ENCODE measurements at places on chromosomes 3 and 15.

- no peak for DNase-seq
Measured at GRCh38 chr3:183210862-183211341, 42.2 kb upstream of the B3GNT5 start.

DNA sequence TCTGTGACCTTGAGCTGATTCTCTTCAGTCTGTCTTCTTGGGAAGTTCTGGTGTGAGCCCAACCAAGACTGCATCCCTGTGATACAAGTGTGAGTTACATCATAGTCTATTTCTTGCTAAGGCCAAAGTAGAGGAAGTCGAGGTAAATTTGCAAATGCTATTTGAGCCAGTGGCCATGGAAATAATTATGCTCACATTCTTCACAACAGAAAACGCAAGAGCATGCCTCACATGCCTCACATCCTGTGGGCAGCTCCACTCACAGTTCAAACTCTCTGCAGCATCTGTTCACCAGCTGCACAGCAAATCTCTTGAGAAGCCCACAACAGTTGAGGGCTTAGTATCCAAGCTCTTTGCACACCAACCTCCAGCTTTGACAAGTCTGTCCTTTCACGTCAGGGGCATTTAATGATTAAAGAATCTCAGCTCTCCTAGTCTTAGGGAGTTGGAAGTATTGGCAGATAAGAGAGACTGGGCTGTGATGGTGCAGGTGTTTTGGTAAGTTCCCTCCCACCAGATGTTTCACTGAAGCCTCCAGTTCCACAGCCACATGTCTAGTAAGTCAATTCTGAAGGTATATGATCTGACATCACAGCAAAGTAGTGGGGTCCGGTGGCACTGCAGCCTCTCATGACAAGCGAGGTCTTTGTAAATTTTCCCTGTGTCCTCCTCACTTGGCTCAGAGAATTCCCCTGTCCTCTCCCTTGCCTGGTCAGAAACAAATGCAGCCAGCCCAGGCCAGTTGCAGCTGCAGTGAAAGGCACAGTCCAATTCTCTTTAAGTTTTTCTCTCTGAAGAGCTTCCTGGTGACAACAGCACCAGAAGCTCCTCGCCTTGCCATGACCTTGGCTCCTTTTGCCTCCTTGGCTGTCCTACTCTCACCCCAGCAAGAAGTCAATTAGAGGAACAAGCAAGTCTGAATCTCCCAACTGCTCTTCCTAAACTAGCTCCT, 166.1 kb downstream of the SSR3 start:
- no peak for DNase-seq

DNA sequence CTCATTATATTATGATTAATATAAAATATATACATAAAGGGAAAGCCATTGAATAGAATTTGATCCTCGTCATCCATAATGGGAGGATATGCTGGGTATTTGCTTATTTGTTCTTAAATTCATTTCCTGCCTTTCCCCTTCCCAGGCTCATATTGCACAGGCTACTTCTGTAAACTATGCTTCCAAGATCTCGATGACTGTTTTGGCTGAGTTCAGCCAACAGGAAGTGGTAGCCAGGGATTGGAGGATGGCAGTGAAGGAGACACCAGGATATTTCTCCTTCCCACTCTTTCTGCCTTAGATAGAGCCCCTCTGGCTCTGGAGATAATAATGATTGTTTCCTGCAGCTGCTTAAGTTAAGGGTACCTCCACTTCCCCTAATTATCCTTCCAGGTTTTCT, 44.3 kb upstream of the DYNC1LI1 start:
- DNase-seq = no peak

GRCh38 chr3:55218577-55218976, 268.5 kb downstream of the WNT5A start:
- DNase-seq = no peak

DNA sequence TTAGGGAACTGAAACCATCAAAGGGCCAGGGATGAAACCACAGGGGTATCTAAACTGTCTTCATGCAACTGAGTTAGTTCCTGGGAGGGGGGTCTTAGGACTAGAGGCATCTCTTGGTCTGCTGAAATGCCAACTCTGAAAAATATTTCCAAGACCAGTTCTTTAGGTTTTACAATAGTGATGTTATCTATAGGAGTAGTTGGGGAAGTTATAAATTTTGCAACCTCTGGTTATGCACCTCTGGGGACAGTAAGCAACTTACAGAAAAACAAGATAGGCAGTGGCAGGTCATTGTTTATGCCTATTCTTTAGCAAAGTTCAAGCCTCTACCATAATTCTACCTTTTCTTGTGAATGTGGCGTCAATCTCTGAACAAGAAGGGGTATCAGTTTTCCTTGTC, 60.5 kb upstream of the MINAR1 start:
- DNase-seq = no peak

GRCh38 chr3:107650788-107651187, 128.0 kb downstream of the BBX start:
- no peak for DNase-seq

DNA sequence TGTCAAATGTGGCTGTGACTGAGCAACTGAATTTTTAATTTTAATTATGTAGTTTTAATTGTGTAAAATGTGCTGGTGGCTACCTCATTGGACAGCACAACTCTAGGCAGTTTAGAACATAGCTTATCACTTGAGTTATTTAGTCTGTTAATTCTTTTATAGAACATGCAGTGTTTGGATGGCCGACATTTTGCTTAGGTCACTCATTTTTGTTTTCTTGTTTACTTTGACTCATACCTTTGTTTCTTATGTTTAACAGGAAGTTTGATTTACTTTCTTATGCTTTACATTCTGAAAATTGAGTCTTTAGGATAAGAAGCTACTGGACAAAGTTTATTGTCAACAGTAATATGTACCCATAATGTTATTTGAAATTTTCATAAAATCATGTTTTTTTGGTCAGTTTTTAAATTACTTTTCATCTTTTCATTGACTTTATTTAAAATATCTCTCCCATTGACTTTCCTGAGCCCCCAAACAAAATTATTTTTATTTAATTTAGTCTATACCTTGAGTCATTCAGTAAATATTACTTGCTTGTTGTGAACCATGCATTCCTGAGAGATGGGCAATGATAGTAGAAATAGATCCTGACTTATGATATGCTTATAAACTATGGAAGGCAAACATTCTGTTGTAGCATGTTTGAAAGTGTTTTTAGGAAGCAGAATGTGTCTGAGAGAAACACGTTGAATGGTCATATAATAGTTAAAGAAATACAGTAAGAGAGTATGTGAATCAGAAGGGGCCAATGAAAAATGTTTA, 60.6 kb downstream of the TCF12 start:
- DNase-seq = no peak

- DNase-seq = no peak
Measured at GRCh38 chr15:57643826-57644225, 52.1 kb downstream of the MYZAP start.

- DNase-seq = peak; percentile 33
Measured at GRCh38 chr3:196969660-196970546, 1.3 kb upstream of the PIGZ start.

DNA sequence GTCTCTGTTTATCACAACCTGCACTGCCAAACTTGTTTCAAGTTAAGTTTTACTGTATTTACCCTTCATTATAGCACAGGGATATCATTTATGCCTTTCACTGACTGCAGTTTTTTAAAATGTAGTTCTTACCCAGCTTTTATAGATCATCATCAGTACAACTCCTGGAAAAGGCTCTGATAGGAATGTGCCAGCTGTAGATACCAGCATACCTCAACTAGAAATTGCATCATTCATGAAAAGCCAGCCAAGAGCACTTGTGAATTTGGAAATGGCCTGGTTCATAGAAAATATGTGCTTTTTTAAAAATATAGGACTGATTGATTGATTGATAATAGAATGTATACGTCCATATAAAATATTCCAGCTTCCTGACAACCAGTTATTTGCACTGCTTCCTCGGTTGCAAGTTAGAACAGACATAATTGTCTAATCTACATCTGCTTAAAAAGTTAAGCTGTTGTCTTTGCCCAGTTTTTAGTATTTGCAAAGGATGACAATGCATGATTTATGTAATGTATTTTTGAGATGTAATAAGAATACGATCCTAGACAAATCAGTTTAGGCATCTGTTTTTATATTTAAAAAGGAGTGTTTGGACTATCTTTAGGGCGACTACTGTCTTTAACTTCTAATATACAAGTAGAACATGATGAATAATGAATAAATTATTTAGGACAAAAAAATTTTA, 58.5 kb downstream of the DCUN1D1 start:
- DNase-seq = no peak

- DNase-seq = no peak
Measured at GRCh38 chr3:76841747-76842146, 198.2 kb upstream of the ROBO2 start.

- DNase-seq = peak; percentile 18
Measured at GRCh38 chr3:177337541-177338331, 140.5 kb upstream of the TBL1XR1 start.

DNA sequence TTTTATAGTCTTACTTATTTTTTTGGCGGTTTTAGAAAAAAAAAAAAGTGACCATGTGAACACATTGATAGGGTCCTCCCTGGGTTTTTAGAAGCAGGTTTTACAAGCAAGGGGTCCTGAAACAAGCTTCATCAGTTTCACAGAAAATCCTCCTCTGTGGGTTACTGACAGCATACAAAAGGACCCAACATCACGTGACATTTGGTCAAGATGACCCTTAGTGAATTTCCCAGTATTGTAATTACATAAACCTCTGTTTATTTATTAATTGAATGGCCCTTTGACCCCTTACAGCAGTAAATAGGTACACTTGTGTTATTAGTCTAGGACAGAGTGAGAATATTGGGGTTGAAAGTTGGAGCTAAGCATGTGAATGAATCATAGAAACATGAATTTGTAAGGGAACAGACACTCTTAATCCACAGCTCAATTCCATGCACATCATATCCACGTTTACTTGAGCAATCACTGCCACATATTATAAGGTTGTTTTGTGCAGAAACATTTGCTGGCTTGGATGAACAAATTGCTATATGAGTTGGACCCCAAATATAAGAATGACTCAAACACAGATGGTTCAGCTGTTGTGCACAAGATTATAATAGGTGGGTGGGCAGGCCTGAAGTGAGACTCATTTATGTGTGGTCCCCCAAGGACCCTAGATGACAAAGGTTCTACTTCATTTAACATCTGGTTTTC, 137.5 kb downstream of the ZNF385D start:
- DNase-seq = no peak

- no peak for DNase-seq
Measured at GRCh38 chr3:176430244-176431037, 766.8 kb downstream of the TBL1XR1 start.

DNA sequence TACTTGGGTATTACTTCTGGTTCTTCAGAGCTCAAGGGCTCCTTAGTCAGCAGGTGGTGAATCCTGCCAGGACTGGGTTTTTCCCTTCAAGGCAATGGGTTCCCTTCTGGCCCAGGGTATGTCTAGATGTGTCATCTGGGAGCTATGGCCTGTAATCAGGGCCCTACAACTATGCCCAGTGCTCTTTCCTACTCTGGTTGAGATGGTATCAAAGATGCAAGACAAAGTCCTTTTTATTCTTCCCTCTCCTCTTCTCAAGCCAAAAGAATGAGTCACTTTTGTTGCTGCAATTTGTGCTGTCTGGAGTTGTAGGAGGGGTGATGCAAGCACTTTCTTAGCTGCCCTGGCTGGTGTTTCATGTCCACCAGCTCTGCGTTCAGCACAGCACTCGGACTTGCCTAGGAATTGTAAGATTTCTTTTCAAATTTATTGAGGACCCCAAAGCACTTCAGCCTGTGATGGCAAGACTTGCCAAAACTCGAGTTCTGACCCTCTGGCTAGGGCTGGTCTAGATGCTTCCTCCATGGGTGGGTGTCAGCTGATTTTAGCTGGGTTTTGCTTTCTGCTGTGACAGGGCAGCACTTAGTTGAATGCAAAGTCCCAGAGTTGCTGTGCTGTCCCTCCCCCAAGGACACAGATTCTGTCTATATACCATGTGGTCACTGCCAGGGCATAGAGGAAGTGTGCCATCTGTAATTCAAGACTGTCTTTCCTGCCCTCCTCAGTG, 129.2 kb upstream of the CBLB start:
- DNase-seq = no peak

DNA sequence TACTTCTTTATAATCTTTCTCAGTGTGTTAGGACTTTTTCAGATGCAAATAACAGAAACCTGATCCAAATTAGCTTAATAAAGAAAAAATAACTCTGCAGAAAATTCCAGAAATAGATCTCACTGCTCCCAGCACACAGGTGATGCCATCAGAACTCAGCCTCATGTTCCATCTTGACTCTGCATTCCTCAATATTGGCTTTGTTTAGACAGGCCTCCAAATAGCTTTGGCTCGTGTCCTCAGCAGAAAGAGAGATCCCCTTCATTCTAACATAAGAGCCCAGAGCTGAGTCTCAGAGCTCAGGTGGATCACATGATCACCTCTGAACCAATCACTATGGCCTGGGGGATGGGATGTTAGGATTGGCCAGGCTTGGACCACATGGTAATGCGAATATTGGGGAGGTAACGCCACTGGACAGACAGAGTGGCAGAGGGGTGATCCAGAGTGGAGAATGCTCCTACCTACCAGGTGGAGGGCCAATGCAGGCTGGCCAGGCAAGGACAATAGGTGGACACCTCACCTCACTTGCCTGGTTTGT, 46.6 kb upstream of the TBC1D21 start:
- DNase-seq = no peak

GRCh38 chr3:179604321-179605078, at the start of the genes MRPL47 and NDUFB5:
Gene MRPL47 (minus strand): TSS chr3:179604638. CDS start chr3:179604624, 14 bp downstream.
Gene NDUFB5 (plus strand): TSS chr3:179604794. CDS start chr3:179604816, 22 bp downstream.
- DNase-seq = peak; percentile 85

- DNase-seq = no peak
Measured at GRCh38 chr3:42805141-42805821, 991 bp upstream of the HIGD1A start.

- DNase-seq = no peak
Measured at GRCh38 chr3:169701457-169701856, 37.9 kb upstream of the MECOM start.

- no peak for DNase-seq
Measured at GRCh38 chr15:84722628-84723027, 6.7 kb upstream of the SEC11A start.

DNA sequence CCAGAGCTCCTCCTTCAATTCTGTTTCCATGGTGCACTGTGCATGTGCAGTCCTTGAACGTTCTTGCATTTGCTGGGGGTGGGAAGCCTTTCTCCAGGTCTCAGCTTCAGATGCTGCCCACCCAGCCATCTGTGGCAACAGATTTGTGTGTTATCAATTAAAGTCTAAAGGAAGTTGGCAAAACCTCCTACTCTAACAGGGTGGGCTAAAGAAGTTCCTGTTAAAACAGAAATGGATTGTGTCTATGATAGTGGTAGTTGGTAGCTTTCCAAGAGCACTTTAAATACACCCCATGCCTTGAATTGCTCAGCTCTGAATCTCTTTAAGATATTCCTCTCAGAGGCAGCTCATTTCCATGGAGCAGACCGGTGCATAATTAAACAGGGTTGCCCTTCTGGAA, 488.0 kb upstream of the SUCLG2 start:
- no peak for DNase-seq
